Kidney epithelial cell (primary cell): ENCODE measurements at places on chromosomes 16 and 17. TPM values are rescaled to one million over a fixed set of nuclear protein-coding genes. Genes with fewer than 3 reads are reported as not detected.

CDH13 gene
- total RNA-seq, result 32.8 and 39.3 TPM in 2 replicates

DNA sequence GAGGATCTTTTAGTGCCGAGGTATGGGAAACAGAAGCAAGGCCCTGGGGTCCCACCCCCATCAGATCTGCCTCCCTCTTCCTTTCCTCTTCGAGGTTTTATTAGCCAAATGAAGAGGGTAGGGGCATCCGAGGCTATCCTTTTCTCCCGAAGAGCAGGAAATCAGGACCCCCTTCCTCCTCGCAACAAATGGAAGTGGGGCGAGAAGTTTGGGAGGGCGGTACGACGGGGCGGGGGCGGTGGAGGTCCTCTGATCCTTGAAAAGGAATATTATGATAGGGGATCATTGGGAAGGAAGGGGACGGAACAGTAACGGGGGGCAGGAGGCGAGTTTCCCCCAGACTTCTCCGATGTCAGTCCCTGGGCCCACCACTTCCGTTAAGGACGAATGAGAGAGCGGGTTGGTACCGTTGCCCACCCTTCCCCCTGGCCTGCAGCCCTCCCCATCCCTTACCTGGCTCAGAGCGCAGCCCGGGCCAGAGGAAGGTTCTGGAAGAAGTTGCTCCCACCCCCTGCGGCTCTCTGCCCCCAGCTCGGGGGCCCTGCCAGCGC, 309 bp downstream of the FOXJ1 start:
- DNase-seq, result no peak

DNA sequence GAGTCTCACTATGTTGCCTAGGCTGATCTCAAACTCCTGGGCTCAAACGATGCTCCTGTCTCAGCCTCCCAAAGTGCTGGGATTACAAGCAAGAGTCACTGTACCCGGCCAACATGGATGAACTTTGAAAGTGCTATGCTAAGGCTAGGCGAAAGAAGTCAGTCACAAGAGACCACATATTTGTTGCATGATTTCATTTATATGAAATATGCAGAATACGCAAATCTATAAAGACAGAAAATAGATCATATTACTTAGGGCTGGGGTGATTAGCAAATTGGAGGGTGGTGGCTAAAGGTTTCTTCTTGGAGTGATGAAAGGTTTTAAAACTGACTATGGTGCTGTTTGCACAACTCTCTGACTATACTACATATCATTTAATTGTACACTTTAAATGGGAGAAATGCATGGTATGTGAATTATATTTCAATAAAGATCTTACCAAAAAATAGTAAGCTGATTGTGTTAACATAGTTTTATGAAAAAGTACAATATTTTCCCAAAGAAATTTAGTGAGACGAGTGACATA, 1.2 kb upstream of the FLYWCH1 start:
- no peak for DNase-seq

NPIPB4 gene
- total RNA-seq, result 19.8 and 41.4 TPM in 2 replicates

DNA sequence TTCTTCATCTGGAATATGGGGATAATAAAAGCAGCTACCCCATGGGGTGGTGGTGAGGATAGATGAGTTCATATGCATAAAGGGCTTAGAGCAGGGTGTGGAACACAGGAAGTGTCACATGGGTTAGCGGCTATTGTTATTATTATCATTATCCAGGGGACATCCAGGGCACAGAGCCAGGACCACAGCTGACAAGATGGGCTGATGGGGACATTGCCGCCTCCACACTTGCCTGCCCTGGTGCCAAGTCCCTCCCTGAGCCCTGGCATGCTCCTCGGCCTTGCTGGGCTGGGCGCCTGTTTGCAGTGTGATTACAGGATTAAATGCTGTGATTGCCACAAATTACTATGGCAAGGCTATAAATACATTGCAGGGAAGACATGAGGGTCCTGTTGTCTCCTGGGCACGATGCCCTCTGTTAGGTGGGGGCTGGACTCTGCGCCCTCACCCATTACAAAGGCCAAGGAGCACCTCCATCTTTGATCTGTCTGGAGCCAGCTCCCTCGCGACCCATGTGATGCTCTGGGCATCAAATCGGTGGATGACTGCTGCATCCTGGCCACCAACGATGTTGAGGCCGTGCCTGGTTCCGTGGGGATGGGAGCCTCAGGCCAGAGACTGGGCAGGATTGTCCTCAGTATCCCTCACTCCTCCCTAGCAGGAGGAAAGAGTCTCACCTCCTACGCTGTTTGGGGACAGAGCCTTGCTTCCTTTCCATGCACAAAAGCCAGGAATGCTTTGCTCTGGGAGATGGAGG, 43.2 kb downstream of the PIMREG start:
- DNase-seq, result no peak

DNA sequence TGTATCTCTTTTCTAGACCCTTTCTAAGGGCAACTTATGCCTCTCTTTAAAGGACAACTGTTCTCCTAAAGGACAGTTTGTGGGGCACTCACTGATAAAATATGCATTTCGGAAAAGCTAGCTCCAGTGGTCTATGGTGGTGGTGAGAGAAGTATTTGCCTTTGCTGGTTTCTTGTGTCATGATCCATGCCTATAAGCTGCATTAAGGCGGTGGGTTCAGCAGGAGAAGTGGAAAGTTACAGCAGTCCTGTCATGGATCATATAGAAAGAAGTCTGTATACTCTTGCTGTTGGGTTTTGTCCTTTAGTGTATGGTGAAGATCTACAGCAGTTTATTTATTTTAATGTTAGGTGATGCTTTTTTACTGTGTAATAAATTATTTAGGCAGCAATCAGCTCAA, 563.9 kb upstream of the PSMD7 start:
- no peak for DNase-seq

DNA sequence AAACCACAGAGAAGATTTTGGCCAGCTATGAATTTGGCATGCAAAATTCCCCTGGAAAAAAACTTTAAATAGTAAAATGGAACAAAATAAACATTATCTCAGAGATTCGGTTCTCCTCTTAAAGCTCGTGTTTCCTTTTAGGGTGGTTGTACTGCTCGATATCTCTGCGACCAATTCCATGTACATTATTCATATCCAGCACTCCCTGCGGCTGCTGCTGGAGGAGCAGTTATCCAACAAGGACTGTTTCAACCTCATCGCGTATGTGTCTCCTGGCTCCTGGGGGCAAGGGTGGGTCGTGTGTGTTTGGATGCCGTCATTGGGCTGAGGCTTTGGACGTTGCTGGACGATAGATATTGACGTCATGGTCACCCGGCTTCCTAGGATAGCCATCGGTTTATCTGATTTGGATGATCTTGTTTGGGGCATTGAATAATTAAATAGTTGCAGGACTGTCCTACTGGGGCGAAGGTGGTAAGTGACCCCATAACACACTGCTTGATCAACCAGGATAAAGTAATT, 33.8 kb downstream of the VWA3A start:
- DNase-seq, result no peak
